ENCODE measurements at places on chromosomes 1 and 21.

GRCh38 chr1:90926971-90927370 is 94.9 kb downstream of the ZNF644 start:
- DNase-seq = no peak

GRCh38 chr1:175043824-175044223 is 20.6 kb upstream of the MRPS14 start:
- no peak for DNase-seq

DNA sequence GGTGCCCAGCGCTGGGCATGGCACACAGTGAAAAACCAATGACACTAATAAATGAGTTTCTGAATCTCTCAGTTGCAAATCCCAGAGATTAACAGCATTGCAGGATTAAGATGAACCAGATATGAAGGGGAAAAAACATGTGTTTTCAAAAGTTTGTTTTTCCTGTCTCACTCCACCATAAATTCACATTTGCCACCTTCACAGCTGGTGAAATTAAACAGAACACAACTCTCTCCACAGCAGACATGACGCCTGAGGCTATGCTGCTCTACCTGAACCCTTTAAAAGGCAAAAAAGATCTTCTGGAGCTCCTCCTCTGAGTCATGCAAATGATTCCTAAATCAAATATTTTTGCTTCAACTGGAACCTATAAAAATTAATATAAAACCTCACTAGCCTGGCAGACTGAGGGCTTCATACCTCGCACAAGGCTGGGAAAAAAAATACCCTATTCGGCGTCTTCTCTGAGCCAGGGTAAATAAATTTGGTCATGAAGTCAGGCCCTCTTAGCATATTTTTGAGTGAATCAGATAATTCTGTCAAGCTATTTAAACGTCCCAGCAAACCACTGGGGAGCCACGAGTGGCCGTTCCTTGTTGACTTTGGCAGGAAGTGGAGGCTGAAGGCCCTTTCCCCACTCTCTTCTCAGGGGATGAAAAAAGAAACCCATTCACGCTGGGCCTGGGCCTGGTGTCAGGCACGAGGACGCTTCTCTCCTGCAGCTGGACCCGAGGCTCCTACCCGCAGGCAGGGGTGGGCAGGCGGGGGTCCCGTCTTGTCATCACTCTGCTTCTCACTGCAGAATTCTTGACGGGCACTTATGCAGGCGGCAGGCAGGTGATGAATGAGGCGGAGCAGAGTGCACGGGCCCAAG is 53.0 kb downstream of the DMRTB1 start:
- DNase-seq = no peak

GRCh38 chr21:28568692-28569091 is 424.0 kb downstream of the LTN1 start:
- DNase-seq = no peak

GRCh38 chr1:98197356-98197755 is 276.5 kb upstream of the DPYD start:
- no peak for DNase-seq

GRCh38 chr21:33386222-33386784 is 16.9 kb upstream of the IFNGR2 start:
- no peak for DNase-seq

DNA sequence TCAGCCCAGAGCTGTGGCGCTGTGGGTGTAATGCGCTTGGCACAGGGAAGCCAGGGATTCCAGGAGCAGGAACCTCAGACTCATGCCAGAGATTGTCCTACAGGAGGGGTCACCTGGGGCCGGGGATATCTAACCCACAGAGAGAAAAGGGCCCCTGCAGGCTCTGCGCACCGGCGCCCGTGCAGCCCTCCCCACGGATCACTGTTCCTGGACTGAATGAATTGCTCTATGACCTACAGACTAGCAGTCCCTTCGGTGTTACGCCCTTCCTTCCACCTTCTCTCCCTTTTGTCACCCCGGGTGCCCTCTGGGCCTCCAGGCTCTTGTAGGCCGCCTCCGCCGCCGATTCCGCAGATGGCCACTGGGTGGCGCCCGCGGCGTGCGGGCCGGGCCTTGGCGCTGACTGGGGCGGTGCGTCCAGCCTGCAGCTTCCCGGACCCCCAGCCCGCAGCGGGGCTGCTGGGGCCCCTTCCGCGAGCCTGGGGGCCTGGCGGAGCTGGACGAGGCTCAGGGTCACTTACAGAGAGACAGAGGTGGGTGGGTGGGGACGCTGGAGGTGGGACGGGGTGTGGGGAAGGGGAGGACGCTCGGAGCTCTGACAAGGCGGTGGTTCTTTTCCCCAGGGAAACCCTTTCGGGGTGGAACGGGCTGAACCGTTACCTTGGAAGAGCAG is 101.3 kb downstream of the IER5 start:
- DNase-seq = no peak

GRCh38 chr1:99638853-99639252 is 7.1 kb upstream of the PALMD start:
- no peak for DNase-seq

DNA sequence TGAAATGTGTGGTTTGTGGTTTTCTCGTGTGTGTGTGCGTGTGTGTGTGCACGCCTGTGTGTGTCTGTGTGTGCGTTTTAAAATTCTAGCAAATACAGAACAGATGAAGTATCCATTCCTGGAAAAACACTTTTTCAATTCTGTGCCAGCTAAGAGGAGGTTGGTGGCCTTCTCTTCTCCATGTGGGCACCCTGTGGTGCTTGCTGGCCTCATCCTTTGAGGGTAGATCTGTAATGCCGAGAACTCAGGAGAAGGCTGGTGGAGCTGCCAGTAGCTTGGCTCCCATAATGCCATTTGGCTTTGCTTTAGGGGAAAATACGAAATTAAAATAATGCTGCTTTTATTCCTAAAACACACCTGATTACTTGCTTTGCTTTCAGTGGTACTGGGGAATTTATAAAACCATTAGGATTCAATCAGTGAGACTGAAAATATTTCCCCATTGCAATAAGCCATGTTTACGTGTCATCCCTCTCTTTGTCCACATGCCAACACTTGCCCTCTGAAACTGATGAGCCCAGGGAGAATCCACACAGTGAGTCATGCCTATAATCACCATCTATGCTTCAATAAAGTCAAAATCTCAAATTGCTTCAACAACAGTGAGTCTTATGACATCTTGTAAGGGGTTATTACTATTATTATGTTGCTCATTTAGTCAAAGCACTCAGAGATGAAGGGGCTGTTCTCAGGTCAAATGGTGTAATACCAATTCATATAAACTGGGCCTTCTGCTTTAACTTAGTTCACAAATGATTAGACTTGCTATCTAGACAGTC is 39.2 kb downstream of the ABCA4 start:
- no peak for DNase-seq

GRCh38 chr1:228445843-228446650 is 29.4 kb upstream of the TRIM17 start:
- DNase-seq = no peak

DNA sequence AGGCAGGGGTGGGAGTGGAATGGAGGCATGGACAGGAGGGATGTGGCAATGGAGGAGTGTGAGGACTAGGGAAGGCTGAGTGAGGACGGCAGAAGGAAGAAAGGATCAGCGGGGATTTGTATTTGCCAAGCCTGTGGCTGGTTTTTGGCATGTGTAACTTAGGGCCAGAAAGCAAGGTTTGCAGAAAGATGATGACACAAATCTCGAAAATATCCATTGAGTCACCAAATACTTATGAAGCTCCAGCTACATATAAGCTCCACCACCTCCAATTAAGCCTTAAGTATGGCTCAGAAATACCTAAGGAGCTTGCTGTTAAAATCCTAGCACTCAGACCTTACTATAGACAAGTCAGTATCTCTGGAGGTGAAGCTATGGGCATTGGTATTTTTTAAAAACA is 90.1 kb downstream of the OMA1 start:
- no peak for DNase-seq

DNA sequence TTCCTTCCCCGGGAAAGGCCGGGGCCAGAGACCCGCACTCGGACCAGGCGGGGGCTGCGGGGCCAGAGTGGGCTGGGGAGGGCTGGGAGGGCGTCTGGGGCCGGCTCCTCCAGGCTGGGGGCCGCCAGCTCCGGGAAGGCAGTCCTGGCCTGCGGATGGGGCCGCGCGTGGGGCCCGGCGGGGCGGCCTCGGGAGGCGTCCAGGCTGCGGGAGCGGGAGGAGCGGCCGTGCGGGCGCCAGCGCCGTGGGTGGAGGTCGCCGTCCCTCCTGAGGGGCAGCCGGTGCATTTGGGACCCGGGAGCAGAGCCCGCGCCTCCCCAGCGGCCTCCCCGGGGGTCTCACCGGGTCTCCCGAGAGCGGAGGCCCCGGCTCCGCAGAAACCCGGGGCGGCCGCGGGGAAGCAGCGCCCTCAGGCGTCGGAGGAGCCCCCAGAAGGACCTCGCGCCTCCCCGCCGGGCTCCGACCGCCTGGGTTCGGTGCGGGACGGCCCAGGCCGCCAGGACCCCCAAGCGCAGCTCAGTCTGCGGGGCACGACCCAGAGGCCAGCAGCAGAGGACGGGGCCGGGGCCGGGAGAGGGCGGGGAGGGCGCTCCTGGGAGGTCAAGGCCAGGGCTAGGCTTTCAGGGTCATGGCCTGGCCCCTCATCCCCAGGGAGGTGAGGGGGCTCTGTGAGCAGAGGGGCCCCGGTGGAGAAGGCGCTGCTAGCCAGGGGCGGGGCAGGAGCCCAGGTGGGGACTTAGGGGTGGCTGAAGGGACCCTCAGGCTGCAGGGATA is 7.2 kb upstream of the SLX9 start:
- DNase-seq = no peak

- DNase-seq = no peak
These were observed 32.0 kb downstream of the TRIM67 start for GRCh38 chr1:231193710-231194340.

- no peak for DNase-seq
These were observed 85.3 kb upstream of the GPR88 start for GRCh38 chr1:100452641-100453040.

DNA sequence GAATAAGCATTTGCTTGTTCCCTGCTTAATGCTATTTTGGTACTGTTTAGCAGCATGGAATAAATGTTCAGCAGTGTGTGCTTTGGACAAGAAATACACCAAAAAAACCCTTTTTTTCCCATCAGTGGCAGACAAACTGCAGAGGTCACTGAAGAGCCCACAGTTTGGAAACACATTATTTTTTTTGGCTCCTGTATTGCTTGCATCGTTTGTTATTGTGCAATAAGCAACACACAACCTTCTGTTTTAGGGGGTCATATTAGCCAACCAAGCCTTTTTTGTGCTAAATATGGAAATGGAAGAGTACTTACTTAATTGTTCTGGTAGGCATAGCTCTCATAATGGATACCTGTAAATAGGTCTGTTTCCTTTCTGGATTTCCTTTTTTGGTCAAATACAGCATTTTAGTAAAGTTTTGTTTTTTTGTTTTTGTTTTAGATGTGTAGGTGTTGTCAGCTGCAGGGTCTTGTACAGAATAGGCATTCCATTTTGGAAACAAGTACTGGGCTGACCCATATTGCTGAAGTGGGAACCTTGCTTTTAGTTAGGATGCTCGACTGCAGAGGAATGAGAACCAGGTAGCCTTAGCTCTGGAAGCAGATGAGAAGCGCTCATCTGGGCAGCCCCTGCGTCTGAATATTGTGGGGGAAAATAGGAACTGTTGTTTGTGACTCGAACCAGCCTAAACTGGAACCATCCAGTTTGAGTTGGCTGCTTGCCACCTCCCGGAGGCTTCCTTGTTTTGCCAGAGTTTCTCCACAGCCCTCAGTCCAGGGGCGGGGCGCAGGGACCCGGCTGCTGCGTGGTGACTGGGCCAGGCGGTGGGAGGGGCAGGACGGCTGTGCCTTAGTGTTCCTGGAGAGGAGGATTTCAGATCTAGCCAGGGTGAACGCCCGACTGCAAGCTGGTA is 38.4 kb downstream of the SPEN start:
- DNase-seq = peak; percentile 68

- no peak for DNase-seq
These were observed 21.3 kb upstream of the MNDA start for GRCh38 chr1:158809862-158810261.

GRCh38 chr21:30227633-30228404 is 11.9 kb upstream of the CLDN8 start:
- no peak for DNase-seq

DNA sequence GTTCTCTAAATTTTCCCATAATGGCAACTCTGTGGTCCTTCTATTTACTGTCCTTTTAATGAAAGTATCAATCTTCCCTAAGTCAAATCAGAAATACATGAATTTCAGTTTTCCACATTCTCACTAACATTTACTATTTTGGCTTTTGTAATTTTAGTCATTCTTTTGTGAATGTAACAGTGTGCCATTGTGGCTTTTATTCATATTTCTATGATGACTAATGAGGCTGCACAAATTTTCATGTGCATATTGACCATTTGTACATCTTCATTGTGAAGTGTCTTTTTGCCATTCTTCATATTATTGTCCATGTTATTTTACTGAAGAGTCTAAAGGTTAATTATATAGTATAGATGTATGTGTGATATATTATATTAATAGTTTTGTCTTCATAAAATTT is 431.0 kb upstream of the BRINP3 start:
- no peak for DNase-seq

- no peak for DNase-seq
These were observed 33.5 kb downstream of the KCNC4 start for GRCh38 chr1:110243574-110243973.

- no peak for DNase-seq
These were observed 25.9 kb downstream of the SZRD1 start for GRCh38 chr1:16392740-16393569.

DNA sequence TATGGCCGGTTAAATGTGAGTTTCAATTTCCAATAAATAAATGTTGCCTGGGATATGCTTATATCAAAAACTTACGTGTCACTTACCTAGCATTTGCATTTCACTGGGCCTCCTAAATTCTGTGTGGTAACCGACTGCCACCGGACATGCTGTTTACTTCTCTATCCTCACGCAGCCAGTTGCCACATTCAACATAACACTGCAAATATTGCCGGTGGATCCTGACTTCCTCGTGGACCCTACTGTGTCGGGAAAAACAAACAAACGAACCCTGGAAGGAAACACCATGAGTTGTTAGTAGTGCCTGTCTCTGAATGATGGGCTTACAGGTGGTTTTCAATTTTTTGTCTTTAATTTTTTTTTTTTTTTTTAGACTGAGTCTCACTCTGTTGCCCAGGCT is 54.1 kb downstream of the RIPK4 start:
- DNase-seq = no peak

GRCh38 chr1:14662116-14662515 is 63.6 kb downstream of the KAZN start:
- DNase-seq = no peak

DNA sequence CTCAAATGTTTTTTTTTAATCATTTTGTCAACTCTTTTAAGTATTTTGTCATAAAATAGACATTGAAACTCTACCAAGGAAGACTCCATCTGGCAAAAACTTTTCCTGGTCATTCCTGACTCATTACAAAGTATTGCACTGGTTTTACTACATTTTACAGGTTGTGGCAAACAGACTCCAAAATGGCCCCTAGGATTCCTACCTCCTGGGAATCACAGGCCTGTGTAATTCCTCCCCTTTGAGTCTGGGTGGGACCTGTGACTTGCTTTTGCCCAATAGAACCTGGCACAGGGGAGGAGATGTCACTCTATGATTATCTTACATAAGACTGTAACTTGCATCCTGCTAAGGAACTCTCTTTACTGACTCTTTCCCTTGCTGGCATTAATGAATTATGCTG is 123.6 kb upstream of the KCNJ6 start:
- DNase-seq = no peak

Data from esophagus squamous epithelium (tissue), 5 donors.